MM.1S (cell line): ENCODE measurements at places on chromosomes 11 and 22.

DNA sequence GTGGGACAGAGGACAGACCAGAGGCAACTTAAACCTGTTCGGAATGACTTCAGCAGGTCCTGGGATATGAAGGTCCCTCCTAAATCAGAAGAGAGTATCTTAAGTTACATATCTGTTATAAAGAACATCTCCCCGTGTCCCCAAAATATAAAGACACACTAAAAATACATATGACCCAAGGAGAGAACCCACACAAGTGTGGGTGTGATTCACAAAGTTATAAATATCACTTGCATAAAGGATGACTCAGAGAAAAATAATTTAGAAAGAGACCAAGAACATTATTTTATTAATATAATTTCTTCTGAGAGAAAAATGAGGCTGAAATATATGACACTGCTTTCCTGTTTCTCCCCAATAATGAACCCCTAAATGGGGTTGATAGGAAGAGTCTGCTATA lies 14.2 kb downstream of the OR5B21 start:
- DNase-seq, result no peak

DNA sequence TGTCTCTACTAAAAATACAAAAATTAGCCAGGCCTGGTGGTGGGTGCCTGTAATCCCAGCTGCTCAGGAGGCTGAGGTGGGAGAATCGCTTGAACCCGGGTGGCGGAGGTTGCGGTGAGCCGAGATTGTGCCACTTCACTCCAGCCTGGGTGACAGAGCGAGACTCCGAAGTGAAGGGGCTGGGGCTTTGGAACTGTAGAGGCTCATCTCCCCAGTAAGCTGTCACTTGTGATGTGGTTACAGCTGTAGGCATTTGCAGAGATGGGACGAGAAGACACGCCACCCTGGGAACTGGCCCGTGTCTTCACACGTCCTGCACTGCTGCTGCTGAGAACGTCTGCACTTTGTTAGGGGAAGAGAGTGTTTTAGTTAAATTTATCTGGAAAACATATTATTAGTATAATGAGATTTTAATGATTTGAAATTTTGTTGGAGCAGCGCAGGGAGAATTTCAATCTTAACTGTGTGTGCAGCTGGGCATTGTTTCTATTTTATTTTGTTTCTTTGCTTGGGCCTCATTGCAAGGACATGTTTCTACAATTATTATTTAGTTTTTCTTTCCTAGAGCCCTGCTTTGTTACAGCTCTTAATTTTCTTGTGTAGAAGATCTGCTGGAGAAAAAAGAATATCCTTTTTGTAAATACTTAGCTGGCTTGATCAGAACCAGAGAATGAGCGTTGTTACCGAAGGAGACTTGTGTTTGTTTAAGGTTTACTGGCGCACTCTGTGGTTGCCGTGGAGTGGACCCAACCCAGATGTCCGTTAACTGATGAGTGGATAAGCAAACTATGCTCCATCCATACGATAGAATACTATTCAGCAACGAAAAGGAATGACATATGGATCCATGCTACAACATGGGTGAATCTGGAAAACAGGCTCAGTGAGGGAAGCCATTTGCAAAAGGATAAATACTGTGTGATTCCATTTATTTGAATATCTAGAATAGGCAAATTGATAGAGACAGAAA lies 18.4 kb downstream of the PARVB start:
- DNase-seq, result no peak

GRCh38 chr11:106540001-106540400 lies 462.5 kb downstream of the AASDHPPT start:
- no peak for DNase-seq

DNA sequence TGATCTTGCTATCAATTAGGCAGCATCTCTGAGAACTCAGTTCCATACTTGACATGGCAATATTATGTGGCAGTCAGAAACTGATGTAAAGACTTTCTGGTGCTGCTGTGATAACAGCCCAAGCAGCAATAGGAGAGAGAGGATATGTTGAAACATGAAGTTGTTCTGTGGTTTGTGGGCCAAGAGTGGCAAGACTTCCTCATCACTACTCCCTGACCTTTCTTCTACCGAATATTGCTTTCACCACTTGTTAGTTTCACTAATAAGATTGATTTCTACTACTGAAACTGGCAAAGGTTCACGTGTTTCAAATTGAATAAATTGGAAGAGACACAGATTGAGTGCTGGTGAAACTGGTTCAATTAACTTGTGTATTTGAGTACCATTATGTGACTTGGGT lies 852.6 kb upstream of the RAG2 start:
- peak; percentile 61 for DNase-seq

DNA sequence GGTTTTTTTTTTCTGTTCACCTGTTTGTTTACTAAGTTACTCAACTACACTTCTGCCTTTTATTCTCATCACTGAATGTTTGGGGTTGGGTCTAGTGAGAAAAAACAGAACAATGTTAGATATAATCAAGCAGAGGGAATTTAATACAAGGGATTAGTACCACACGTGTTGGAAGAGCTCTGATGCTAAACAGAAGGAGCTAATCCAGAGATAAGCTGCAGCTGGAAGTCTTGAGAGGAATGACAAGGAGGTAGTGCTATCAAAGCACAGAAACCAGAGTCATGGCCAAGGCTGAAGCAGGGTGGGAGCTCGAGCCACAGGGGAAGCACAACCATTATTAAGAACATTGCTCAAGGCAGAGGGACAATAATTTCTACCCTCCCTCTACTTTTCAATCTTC lies 604.1 kb upstream of the ANO5 start:
- no peak for DNase-seq

GRCh38 chr22:24390576-24390975 lies 36.8 kb upstream of the ADORA2A start:
- no peak for DNase-seq

GRCh38 chr11:88348870-88349269 lies 11.3 kb upstream of the CTSC start:
- DNase-seq, result no peak

- DNase-seq, result no peak
Observed at GRCh38 chr11:119432484-119433357, 9.7 kb upstream of the THY1 start.

- DNase-seq, result no peak
Observed at GRCh38 chr22:37054600-37055365, 3.2 kb downstream of the KCTD17 start.

DNA sequence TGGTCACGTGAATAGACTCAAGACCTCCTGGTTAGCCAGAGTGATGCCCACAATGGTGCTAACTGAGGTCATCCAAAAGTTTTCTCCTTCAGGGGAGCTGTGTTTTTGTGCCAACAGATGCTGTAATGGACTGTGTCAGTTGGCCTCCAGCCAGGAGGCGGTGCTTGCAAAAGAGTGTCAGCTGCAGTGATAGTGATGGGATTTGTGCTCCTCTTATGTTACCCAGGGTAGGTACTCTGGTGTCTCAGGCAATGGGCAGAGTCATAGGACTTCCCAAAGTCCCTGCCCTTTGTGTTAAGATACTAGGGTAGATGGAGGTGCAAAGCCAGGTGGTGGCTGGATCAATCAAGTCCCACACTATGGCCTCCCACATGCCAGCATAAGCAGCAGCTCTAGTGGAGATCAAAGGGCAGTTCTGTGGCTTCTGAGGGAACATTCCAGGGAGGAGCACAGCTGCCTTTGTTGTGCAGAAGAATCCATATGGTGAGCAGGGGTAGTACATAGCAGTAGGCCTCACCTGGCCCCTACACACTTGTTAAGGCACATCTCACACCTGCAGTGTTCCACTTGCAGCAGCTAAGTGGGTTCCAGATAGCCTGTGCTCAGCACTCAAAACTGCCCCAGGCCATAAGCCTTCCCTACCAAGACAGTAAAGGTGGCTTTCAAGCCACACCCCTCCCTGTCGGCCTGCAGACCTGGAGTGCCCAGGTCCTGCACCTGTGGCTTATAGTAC lies 9.4 kb upstream of the FANCF start:
- DNase-seq, result peak; percentile 90

DNA sequence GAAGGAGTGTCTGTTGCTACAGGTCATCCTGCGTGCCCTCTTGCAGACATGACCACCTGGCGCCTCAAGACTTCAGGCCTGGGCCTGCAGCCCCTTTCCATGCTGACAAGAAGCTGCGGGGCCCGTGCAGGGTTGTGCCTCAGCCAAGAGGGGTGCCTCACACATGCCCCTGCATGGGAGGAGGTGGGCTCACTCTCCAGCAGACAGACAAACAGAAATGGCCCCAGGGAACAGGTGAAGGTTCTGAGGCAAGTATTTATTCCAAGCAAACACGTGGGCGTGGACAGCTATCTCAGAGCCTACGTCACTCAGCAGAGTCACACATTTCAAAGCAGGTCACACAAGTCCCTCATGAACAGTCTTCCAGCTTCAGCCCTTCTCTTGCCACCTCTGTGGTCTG lies 5.9 kb upstream of the SYCE3 start:
- no peak for DNase-seq
